NCI-H187 (cell line): ENCODE measurements at places on chromosomes 7 and 10.
A peak's percentile ranks its signal among the peaks of the same experiment; 100 is the strongest.

DNA sequence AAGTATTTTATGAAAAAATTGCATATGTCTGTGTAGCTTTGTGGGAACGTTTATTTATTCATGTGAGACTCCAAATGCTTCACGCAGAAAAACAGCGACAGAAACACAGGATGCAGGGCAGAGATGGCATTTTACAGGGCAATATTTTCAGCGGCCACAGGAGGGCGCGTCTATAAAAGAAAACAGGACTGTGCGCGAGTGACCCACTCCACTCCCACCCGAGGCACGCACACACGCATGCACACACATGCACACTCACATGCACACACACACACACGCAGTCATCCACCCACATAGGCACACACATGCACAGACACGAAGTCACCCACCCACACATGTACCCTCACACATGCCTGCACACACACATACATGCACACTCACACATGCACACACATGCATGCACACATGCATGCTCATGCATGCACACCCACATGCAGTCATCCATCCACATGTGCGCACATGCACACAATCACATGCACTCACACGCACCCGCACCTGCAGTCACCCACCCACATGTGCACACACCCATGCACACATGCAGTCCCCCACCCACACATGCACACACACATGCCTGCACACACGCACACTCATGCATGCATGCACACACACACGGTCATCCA is 96.3 kb downstream of the DNAJB6 start:
- DNase-seq: peak; percentile 58

- DNase-seq: no peak
These were observed 62.2 kb downstream of the XPNPEP1 start for GRCh38 chr10:109861081-109861480.

DNA sequence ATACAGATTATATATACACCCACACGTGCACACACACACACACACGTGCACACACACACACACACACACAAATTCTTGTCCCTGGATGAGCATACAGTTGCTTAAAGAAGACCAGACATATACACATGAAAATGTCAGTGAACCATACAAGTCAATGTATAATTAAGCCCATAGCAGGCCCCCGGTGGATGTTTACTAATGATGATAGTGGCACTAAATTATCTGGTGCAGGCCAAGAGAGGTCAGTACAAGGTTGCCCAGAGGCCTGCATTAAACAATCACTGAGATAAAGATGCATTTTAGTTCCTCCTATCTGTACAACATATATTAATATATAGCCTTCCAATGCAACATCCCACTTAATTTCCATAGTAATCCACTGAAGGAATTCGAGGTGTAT is 860.5 kb downstream of the LRMDA start:
- DNase-seq: no peak

GRCh38 chr10:118955951-118956801 is 73.3 kb upstream of the NANOS1 start:
- DNase-seq: no peak

GRCh38 chr7:127890726-127891125 is 140.5 kb downstream of the LRRC4 start:
- DNase-seq: no peak

- DNase-seq: no peak
These were observed 16.9 kb upstream of the KNDC1 start for GRCh38 chr10:133143200-133143533.

DNA sequence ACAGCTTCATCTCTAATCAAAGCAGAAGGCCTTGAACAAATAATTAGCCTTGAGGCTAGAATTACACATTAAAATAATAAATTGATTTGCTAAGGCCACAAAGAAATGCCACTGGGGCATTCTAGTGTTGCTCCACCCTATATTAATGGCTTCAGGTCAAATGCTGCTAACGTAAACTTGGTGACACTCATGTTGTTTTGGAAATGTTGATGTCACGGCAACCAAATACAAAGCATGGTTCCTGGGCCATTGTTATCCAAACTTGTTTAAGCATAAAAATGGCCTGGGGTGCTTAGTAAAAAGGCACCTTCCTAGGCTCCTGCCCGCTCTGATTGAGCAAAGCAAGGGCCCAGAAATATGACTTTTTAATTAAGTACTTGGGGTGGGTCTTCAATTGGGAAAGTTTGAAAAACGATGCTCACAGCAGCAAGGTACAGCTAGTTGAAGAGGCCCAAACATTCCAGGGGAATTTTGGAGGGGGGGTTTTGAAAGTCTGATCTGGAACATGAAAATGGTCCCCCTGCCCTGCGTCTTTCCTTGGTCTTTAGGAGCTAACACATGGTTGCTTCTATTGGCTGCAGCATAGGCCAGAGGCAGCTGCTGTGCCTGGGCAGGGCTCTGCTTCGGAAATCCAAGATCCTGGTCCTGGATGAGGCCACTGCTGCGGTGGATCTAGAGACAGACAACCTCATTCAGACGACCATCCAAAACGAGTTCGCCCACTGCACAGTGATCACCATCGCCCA is 67.8 kb downstream of the ABCC2 start:
- DNase-seq: no peak

- peak; percentile 80 for DNase-seq
These were observed 11.4 kb downstream of the MTURN start for GRCh38 chr7:30146127-30146612.

DNA sequence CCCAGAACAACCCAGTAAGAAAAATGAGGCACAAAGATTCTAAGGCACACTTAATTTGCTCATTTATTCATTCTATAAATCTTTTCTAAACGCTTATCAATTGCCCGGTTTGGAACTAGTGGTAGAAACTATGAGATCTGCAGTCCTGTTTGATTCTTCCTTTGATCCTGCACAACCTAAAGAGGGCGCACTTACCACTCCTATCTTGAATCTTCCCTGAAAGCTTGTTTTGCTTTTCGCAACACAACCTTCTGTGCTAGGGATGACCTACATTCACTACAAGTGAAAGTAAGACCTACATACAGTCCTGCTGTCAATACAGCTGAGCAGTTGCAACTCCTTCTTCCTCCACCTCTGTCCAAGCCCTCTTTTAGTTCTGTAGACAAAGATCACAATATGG is 12.6 kb upstream of the ARL4A start:
- DNase-seq: no peak

DNA sequence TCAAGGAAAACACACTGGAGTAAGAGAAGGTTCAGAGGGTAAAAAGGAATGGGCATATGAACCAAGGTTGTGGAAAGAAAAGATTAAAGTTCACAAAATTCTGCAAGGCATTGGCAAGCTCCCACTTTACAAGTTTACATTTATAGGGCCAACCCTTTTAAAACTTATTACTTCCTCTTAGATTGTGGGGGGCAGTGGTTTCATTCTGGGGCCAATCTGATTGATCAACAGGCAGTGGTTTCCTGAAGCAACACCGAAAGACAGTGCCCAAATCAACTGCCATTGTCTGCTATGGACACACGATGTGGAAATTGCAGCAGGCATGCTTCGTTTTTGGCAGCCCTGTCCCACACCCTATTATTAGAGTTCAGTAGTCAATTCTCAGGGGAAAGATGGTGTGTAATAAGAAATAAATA is 154.0 kb downstream of the SGMS1 start:
- no peak for DNase-seq

- DNase-seq: no peak
These were observed at the start of gene SLC26A4 for GRCh38 chr7:107660381-107661080. Gene SLC26A4 (plus strand): TSS chr7:107660828. CDS start chr7:107661642, 814 bp downstream.

DNA sequence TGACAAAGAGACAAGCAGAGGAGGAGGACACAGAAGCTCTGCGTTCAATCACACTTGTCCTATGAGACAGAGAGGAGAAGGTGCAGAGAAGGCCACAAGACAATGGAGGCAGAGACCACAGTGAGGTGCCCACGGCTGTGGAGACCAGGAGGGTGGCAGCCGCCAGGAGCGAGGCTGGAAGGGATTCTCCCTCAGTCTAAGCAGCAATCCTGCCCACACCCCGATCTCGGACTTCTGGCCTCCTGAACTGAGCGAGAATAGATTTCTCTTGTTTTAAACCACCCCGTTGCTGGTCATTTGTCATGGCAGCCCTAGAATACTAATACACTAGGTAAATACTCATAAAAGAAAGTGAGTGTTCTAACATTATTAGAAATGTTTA is 92.1 kb downstream of the CYTH3 start:
- DNase-seq: no peak

DNA sequence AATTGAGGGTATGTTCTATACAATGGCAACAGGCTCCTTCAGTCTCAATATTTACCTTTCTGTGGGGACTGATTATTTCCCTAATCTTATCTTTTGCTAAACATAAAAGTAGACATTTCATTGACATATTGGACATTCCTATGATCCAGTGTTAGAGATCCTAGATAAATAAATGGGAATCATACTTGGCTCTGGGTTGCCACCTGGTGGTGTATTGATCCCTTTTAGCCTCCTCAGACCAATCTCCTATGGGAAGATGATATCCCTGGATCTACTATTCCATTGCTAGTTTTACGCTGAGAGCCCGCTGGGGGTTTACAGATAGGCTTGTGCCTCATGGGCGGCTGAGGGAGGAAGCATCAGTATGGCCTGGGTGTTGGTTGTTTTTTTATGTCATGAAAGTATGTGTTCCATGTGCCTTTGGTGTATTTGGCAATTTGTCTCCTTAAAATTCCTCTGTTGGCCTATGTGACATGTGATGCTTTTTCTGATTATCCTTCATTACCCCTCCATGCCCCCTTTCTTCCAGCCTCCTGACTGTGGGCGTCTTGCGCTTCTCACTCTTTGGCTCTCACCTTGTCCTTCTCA is 18.8 kb downstream of the CELF2 start:
- peak; percentile 11 for DNase-seq

GRCh38 chr7:35694161-35694783 is 663 bp downstream of the HERPUD2 start:
- no peak for DNase-seq

- DNase-seq: no peak
These were observed 196.1 kb upstream of the KLF14 start for GRCh38 chr7:130929896-130930659.

- DNase-seq: no peak
These were observed 9.3 kb downstream of the CASP7 start for GRCh38 chr10:113689057-113689456.

DNA sequence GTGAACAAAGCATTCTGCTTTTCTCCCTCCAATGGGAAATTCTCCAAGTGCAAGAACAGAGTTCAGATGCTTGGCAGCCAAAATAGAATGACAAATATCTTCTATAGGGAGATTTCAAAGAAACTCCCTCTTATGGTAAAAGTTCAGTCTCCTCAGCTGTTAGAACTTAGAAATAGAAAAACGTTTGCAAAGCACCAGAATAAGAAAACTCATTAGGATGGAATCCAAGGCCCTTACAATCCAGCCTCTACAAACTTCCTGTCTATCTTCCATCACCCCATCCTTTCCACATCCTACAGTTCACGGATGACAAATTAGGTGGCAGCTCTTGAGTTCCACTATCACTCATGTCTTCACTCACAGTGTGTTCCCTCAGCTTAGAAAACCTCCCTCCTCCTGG is 25.7 kb downstream of the FAM13C start:
- DNase-seq: no peak

GRCh38 chr7:36091874-36092176 is 61.2 kb upstream of the EEPD1 start:
- DNase-seq: no peak

DNA sequence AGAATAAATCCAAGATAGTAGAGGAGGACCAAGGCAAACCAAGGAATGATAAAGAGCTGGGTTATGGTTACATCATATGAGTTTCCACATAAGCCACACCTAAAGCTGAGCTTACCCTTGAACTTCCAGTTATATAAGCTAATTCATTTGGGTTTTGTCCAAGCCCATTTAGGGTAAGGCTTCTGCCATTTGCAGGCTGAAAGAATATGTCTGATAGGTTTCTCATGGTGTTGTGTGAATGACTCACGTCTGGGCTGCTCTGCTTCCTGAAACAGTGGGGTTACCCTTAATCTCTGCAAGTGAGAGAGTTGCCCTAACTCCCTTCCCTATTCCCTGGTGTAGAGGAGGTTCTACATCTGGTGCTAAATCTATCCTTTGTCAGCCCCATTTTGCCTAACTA is 60.8 kb downstream of the PTTG1IP2 start:
- no peak for DNase-seq

DNA sequence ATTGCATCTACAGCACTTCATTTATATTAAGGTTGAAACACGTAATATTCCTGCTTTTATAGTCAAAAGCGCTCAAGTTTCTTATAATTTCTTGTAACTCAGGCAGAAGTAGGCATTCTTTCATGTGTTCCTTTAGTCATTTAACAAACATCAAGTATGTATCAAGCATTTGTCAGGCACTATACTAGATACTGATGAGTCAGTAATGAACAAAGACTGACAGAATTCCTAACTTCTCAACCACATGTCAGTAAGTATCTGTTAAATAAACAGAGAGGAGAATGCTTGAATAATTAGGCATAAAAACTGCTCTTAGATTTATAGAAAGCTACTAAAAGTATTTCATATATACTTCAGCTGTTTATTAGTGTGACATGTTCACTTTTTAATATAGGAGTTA is 9.9 kb downstream of the CRPPA start:
- no peak for DNase-seq

- DNase-seq: no peak
These were observed 7.4 kb upstream of the TSPAN33 start for GRCh38 chr7:129136887-129137642.

DNA sequence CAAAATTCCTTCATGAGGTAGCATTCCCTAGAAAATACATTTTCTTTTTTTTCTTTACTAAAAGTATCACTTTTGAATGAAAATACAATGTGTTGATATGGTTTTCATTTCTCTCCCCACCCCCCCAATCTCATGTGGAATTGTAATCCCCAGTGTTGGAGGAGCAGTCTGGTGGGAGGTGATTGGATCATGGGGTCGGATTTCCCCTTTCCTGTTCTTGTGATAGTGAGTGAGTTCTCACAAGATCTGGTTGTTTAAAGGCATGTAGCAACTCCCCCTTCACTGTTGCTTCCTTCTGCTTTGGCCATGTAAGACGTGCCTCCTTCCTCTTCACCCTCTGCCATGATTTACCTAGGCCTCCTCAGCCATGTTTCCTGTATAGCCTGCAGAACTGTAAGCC is 790.3 kb upstream of the KCND2 start:
- no peak for DNase-seq

GRCh38 chr10:76962851-76963250 is 674.8 kb downstream of the KCNMA1 start:
- no peak for DNase-seq

- no peak for DNase-seq
These were observed 8.0 kb downstream of the SEPHS1 start for GRCh38 chr10:13340068-13340467.

- no peak for DNase-seq
These were observed 35.8 kb downstream of the GBX1 start for GRCh38 chr7:151131592-151132293.

DNA sequence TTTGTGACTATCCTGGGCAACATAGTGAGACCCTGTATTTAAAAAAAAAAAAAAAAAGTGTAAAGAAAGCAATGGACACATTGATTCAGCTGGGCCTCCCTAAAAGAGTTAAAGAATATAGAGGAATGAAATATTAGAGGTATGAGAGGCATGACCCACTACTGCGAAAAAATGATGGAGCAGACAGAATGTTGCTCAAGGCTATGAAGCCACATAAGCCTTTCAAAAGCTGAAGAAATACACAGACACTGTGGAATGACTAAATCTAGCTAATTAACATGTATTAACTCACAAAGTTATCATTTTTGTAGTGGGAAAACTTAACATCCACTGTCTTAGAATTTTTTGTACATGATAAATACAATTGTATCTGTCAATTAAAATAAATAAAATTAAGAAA is 107.3 kb downstream of the HGF start:
- DNase-seq: no peak

- no peak for DNase-seq
These were observed 171.7 kb downstream of the CSTF2T start for GRCh38 chr10:51527522-51528219.

GRCh38 chr7:45692031-45692430 is 117.9 kb downstream of the ADCY1 start:
- DNase-seq: no peak

GRCh38 chr7:151754142-151754590 is 122.7 kb downstream of the PRKAG2 start:
- DNase-seq: no peak
